Stimulated activated CD8-positive, alpha-beta memory T cell treated with anti-CD3 and anti-CD28 coated beads, Interleukin-7, amount 100 ng/mL, for 1 hour (primary cell): ENCODE measurements at places on chromosomes 7 and 10.

DNA sequence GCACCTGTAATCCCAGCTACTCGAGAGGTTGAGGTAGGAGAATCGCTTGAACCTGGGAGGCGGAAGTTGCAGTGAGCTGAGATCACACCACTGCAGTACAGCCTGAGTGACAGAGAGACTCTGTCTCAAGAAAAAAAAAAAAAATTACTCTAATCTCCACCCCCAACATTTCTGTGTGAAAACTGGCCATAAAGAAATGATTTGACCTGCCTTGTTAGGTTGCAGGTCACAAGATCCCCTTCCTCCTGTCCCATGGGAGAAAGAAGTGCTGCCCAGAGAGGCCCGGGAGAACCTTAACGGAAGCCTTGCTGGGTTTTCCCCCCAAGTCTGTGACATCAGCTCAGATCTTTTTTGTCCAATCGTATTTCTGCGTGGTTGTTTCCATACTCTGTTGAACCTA lies 8.7 kb upstream of the CALHM1 start:
- DNase-seq, result no peak

DNA sequence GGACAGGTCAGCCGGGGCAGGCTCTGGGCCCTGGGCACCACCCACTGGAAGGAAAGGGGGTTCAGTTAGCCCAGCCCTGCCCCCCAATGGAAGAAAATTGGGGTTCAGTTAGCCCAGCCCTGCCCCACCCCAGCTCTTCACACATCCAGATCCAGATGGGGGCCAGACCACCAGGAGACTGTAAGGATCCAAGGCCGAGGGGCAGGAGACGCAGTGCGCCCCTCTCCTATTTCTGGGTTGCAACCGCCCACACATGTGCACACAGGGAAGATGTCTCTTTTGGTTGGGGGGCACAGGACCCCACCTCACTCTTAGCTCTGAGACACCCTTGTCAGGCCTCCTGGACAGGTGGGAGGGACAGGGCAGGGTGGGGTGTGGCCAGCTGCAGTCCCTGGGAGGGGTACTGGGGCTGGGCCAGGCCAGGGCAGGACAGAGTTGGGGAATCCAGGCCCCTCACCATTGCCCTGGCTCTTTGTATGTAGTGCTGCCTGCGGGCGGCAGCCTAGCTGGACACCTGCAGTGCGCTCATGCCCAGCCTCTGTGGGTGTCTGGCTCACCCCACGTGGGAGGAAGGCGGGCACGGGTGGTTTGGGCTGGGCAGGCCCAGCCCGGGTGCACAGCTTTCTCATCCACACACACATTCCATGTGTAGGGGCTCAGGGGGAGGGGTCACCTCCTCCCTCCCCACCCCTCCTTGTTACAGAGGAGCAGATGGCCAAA lies 141.2 kb downstream of the LHPP start:
- DNase-seq, result no peak

- no peak for DNase-seq
Observed at GRCh38 chr7:158204453-158204852, 383.2 kb downstream of the PTPRN2 start.

DNA sequence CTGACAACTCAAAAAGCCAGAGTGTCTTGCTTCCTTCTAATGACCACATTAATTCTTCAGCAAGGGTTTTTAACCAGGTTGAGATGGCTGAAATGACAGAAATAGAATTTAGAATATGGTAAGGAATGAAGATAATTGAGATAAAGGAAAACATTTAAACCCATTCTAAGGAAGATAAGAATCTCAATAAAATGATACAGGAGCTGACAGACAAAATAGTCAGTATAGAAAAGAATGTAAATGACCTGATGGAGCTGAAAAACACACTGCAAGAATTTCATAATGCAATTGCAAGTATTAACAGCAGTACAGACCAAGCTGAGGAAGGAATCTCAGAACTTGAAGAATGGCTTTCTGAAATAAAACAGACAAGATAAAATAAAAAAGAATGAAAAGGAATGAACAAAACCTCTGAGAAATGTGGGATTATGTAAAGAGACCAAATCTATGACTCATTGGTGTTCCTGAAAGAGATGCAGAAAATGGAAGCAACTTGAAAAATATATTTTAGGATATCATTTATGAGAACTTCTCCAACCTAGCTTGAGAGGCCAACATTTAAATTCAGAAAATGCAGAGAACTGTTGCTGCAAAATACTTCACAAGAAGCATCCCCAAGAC lies 87.1 kb downstream of the SAMD9 start:
- no peak for DNase-seq

DNA sequence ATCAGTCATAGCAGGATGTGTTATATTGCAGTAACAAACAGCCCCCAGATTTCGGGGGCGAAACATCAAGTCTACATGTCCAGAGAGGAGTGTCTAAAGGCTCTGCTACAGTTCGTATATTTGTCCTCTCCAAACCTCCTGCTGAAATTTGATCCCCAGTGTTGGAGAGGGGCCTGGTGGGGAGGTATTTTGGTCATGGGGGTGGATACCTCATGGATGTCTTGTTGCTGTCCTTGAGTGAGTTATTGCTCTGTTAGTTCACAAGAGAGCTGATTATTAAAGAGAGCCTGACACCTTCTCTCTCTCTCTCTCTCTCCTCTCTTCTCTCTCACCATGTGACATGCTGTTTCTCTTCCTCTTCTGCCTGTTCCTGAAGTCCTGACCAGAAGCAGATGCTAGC lies 343.7 kb downstream of the TCERG1L start:
- DNase-seq, result no peak

DNA sequence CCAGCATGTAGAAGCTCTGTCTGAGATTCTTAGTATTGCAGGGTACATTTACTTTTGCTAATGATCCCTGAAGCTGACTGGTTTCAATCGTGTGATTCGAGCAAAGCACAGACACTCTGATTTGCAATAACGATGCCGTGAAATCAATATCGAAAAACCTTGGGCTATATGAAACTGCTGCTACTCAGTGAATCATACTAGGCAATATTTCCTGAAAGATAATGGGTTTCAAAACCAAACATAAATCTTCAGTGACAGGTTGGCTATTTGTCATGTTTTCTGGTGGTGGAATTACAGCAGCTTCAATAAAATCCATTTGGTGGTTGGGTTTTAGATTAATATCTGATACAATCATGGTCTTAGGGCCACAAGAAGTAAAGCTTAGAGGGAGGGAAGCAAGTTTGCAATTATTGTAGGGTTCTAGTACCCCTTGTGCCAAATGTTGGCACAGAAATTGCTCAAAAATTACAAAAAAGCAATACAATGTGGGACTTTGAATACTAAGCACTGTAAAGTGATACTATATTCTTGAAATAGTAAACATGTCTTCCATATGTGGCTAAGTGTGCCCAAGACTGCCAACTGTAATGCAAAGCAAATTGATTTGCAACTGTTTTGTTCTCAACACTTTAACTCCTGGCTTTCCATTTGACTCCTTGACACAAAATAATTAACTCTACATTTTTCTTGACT lies 112.4 kb upstream of the JAZF1 start:
- no peak for DNase-seq
